ENCODE measurements at places on chromosomes 1 and 21. TPM values are rescaled to one million over a fixed set of nuclear protein-coding genes. Genes with fewer than 3 reads are reported as not detected.

- no peak overlapping the region for H3K27ac ChIP-seq
- H3K27me3 ChIP-seq, result peaks cover 46% of the 10 kb centered on the region
- H3K4me3 ChIP-seq, result no peak overlapping the region
- no peaks in the 10 kb centered on the region for H3K36me3 ChIP-seq
- no peak for DNase-seq
- no peaks in the 10 kb centered on the region for H3K4me1 ChIP-seq
Observed at GRCh38 chr1:56577406-56578137, 1.8 kb downstream of the PLPP3 start.

DNA sequence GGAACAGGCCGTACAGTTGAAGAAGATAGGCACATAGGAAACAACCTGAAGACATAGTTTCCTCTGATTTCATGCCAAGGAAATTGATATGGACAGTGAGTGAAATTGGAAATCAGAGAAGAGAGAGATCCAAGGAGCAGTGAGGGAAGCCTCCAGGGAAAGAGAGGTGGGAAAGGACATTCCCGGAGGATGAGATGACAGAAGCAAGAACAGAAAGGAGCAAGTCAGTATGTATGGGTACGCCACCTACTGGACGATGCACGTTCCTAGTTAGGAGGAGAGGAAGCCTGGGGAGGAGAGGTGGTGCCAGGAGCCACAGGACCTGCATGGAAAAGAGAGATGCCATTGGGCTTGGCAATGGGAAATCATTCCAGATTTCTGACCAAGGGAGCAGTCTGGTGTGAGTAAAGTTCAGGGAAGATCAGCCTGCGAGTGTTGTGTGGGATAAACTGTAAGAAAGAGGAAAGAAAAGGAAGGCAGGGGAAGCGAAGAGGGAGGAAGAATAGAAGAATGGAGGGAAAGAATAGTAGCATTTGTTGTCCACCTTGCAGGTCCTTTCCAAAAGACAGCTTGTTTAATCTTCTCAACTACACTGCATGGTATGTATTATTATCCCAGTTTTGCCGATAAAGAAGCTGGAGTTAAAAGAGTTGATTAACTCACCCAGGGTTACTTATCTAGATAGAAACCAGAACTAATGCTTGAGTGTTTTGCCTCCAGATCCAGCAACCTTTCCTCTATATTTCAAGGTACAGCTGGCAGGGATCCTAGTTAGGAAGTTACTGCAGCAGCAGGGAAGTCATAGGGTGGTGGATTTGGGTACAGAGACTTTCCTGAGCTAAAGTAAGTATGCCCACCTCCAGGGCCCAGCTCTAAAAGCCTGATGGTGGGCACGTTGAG lies 27.4 kb downstream of the C1orf116 start:
- DNase-seq, result peak; percentile 62
- H3K27ac ChIP-seq, result no peak overlapping the region
- H3K4me3 ChIP-seq, result no peak overlapping the region
- peaks cover 2% of the 10 kb centered on the region for H3K27me3 ChIP-seq
- peaks cover 2% of the 10 kb centered on the region for H3K4me1 ChIP-seq
- H3K36me3 ChIP-seq, result no peaks in the 10 kb centered on the region

DNA sequence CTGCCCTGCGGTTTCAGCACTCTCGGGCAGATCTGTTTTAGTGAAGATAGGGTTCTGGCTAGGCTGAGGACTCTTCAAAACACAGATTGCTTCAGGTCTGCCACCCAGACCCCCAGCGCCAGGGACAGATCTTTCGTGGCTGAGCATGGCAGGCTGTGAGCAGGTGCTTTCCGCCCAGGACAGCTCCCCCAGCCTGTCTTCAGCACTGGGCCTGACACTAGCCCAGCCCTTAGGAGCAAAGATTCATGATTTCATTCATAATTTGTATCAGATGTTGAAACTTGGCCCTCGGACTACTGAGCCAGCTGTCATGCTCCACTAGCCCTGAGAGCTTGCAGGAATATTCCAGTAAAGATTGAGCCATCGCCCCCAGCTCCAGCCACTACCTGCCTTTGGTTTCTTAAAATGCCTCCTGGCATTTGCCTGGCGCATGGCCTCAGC lies 5.9 kb downstream of the ADPRS start:
- no peaks in the 10 kb centered on the region for H3K27me3 ChIP-seq
- H3K4me1 ChIP-seq, result peaks cover 13% of the 10 kb centered on the region
- DNase-seq, result no peak
- no peak overlapping the region for H3K27ac ChIP-seq

DNA sequence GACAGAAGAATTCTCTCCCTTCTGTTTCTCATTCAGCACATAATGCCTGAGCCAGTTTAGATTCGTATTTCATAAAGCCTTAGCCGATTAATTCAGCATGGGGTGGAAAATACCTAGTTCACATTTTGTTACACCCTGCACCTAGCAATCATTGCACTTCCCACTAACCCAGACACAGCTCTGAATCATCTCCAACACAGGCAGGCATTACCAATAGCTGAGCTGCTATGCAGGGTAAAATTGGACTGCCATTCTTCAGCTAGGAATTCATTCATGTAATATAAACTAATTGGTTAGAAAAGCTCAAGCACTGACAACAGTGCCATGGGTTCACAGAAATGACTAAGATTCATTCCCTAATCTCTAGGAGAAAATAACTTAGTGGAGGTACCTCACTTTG lies 26.9 kb upstream of the NKAIN1 start:
- no peak overlapping the region for H3K27ac ChIP-seq
- no peak for DNase-seq
- H3K4me3 ChIP-seq, result no peak overlapping the region
- H3K36me3 ChIP-seq, result peaks cover 38% of the 10 kb centered on the region
- no peaks in the 10 kb centered on the region for H3K27me3 ChIP-seq

HHIPL2 gene
- total RNA-seq, result 0.12 TPM

DNA sequence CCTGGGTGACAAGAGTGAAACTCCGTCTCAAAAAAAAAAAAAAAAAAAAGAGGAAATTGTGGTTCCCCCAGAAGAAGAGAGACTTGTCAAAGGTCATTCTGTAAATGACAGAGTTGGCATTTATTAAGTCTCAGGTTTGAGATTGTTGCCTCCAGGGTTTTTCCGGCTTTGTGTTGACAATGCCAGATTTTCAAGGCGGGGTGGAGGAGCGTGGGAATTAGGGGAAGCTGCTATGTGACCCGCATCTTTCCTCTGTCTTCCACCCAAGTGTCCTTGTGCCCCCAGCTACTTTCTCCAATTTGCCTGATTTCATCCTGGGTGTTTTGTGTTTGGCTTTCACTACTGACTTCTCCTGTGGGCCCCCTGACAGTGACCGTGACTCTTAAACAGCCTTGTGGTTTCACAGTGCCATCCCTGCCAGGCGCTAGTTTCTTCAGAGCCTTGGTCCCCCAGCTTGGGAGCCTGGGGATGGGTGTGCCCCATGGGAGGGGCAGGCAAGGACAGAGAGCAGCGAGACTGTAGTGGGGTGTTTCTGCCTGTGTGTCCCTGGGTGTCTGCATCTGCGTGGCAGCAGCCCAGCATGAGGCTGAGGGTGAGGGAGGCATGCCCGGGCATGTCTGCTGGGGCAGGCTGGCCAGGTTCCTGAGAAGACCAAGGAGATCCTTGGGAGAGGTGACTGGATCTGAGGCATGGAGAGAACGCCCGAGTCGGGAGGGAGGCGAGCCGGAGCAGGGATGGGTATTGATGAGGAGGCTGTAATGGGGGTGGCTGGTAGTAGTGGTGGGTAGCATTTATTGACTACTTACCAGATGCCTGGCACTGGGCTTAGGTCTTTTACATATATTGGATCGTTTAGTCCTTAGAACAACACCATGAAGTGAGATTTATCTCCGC lies 46.3 kb downstream of the IER5 start:
- peaks cover 39% of the 10 kb centered on the region for H3K4me1 ChIP-seq
- H3K36me3 ChIP-seq, result no peaks in the 10 kb centered on the region
- peaks cover 6% of the 10 kb centered on the region for H3K27me3 ChIP-seq
- H3K27ac ChIP-seq, result peak overlapping the region; percentile 90
- H3K4me3 ChIP-seq, result peak overlapping the region; percentile 25
- peak; percentile 68 for DNase-seq

OR2L5 gene
- total RNA-seq, result not detected

TSPEAR gene
- total RNA-seq, result not detected

- H3K4me1 ChIP-seq, result peaks cover 6% of the 10 kb centered on the region
- H3K36me3 ChIP-seq, result no peaks in the 10 kb centered on the region
- H3K4me3 ChIP-seq, result no peak overlapping the region
- no peaks in the 10 kb centered on the region for H3K27me3 ChIP-seq
- H3K27ac ChIP-seq, result no peak overlapping the region
Observed at GRCh38 chr21:45363921-45364467, 41.0 kb upstream of the COL18A1 start.

DNA sequence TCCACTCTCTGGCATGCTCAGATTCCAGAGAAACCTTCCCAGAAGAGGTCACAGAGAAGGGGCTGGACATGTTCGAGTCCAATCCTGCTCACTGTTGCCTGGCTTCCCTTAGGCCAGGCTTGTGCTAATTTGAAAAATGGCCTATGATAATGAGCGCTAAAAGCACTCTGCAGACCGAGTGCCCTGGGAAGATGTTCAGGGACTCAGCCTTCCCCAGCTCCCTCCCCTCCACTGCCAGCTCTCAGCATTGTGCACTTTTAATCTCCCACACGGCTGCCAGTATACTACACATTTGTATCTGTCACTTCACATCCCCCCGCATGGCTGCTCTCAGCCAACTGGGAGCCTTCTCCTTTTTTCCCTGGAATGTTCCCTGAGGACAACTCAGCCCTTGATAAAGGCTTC lies 24.1 kb downstream of the FAM163A start:
- H3K4me1 ChIP-seq, result no peaks in the 10 kb centered on the region
- H3K27ac ChIP-seq, result no peak overlapping the region
- DNase-seq, result no peak
- no peak overlapping the region for H3K4me3 ChIP-seq

GRCh38 chr1:230725256-230726012 lies 11.5 kb upstream of the AGT start:
- no peak overlapping the region for H3K4me3 ChIP-seq
- no peaks in the 10 kb centered on the region for H3K36me3 ChIP-seq
- no peak overlapping the region for H3K27ac ChIP-seq
- peaks cover 3% of the 10 kb centered on the region for H3K27me3 ChIP-seq

DNA sequence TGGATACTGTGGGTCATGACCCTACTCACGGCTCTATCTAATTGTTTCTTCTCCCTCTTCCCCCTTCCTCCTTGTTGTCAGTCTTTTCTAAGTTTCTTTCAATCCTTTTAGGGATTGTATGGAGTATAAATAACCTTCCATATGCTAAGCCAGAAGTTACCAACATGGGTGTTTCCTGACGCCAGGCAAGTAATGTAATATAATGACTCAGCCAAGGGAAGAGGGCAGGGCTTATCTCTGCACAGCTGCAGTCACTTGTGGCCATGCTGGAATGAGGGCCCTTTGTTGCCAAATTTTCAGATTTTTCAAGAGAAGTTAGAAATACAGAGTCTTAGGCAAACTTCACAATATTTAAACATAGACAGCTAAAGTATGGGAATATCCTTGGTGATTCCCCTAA lies 194.6 kb downstream of the ST6GALNAC3 start:
- DNase-seq, result peak; percentile 47
- H3K27ac ChIP-seq, result peak overlapping the region; percentile 69
- peaks cover 60% of the 10 kb centered on the region for H3K4me1 ChIP-seq
- H3K36me3 ChIP-seq, result no peaks in the 10 kb centered on the region
- no peak overlapping the region for H3K4me3 ChIP-seq
- no peaks in the 10 kb centered on the region for H3K27me3 ChIP-seq

- H3K4me1 ChIP-seq, result no peaks in the 10 kb centered on the region
- peaks cover 1% of the 10 kb centered on the region for H3K27me3 ChIP-seq
- H3K4me3 ChIP-seq, result no peak overlapping the region
Observed at GRCh38 chr1:209249280-209249670, 334.2 kb upstream of the CAMK1G start.

DNA sequence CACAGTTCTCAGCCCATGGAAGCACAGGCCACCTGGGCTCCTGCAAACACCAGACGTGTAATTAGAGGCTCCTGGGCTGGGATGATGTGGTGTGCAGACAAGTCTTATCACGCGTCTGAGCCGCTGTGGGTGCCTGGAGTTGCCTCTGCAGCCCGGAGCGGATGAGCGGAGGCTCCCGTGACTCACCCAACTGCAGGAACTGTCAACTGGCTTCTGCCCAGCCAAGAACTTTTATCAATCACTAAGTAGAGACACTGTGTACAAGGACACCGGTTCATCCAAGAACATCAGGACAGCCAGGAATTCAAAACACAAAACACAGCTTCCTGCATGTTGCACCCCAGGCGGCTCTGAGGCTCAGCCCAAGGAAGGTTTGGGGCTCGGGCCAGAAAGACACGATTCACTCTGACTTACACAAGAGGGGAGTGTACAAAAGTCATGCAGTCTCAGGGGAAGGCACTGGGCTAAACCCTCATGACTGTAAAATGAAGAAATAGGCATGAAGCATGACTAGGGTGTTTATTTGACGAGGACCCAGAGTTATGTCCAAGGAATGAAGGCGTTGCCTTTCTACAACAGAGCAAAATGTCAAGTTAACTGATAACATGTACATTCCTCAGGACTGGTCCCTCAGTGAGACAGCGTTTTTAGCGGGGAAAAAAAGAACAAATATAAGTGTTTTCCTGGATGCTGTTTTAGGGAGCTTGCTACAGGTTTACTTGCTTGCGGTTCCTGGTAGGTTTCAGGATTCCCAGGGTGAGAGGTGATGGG lies 21.1 kb downstream of the ERRFI1 start:
- H3K4me3 ChIP-seq, result no peak overlapping the region
- no peak for DNase-seq
- no peak overlapping the region for H3K27ac ChIP-seq
- H3K4me1 ChIP-seq, result no peaks in the 10 kb centered on the region

POU2F1 gene
- total RNA-seq, result 19.4 TPM

DNA sequence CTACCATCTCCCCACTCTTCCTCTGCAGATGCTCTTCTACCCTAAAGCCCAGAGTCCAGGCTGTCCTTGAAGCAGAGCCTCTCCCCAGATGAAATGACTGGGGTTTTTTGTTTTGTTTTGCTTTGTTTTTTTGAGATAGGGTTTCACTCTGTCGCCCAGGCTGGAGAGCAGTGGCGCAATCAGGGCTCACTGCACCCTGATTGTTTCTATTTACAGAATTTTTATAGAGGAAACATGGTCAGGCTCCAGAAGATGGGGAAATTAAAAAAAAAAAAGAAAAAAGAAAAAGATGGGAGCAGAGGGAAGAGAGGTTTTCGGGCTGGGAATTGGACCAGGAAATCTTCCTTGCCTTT lies 43.7 kb upstream of the ZNF281 start:
- H3K27me3 ChIP-seq, result peaks cover 7% of the 10 kb centered on the region
- H3K36me3 ChIP-seq, result no peaks in the 10 kb centered on the region
- no peak for DNase-seq
- no peak overlapping the region for H3K4me3 ChIP-seq

DNA sequence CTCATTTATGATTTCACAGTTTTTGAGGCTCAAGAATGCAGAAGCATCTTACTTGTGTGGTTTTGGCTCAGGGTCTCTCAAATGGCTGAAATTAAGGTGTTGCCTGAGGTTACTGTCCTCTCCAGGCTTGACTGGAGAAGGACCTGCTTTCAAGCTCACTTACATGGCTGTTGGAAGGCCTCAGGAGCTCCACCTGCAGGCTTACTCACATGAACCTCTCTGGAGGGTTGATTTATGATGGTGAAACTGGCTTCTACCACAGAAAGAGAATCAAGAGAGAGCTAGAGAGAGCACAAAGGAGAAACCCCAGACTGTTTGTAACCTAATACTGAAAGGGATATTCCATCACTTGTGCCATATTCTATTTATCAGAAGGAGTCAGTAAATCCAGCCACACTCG lies 6.2 kb upstream of the KCNK2 start:
- DNase-seq, result peak; percentile 23
- peaks cover 3% of the 10 kb centered on the region for H3K4me1 ChIP-seq
- H3K27me3 ChIP-seq, result peaks cover 26% of the 10 kb centered on the region
- H3K36me3 ChIP-seq, result no peaks in the 10 kb centered on the region
- H3K27ac ChIP-seq, result no peak overlapping the region
